ENCODE measurements at places on chromosomes 5 and 9.

DNA sequence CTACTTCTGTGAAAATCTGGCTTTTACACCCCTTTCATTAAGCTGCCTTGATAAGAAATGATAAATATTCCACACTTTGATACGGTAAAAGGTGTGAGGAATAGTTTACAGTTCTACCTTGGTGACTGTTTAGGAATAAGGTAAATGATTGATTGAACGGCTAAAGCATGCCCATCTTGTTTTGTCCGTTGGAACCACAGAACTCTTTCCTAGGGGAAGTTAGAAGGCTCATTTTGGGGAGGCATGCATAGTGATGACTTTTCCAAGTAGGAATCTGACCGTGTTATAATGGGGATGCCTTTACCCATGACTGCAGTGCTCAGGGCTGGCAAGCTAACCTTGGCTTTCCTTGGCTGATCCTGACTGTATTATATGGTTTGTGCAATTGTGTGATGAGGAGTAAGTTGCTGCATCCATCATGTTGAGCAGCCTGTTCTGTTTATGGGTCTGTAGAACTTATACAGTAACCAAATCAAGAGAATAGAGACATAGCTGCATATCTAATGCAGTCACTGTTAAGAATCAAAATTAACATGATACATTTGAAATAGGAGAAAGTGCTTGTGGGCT is 24.5 kb downstream of the PCSK5 start:
- DNase-seq = no peak

DNA sequence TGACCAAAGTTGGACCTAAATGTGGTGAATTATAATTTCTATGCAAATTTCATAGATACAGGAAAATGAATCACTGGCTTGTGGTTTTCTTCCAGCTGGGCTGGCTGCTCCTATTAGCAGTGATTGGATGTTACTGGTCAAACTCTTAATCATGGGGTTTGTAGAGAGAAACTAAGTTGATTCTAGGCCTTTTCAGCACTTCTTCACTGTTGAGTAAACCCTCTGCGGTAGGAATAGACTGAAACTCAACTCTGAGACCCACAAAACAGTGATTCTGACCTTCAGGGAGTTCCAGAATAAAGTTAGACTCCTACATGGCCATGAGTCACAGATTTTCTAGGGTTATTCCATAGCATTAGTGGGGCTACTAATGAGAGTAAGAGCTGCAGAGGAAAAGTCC is 47.9 kb upstream of the FKTN start:
- DNase-seq = peak; percentile 65

DNA sequence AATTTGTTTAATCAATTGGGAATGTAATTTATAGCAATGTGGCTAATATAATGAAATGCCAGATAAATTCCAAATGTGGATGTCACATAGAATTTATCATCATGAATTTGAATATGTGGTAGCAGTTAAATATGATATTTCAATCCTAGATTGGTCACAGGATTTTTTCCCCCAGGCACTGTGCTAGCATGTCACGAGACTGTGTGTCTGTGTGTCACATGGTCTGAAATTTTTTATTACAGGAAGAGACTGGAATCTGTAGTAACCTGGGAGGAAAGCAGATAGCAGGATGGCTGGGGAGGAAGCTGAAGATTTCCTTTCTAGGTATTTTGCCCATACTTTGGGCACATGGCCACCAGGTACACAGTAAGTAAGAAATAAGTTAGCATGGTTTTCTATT is 35.4 kb upstream of the MSH3 start:
- no peak for DNase-seq

GRCh38 chr5:72188166-72188565 is 80.9 kb downstream of the MAP1B start:
- no peak for DNase-seq
